RWPE2 (cell line): ENCODE measurements at places on chromosomes 6 and 20.

GRCh38 chr6:90021711-90022110, 127.4 kb downstream of the GJA10 start:
- no peak for DNase-seq

- no peak for DNase-seq
These were observed 33.2 kb upstream of the AKAP7 start for GRCh38 chr6:131101911-131102680.

GRCh38 chr20:37920270-37920669, 17.3 kb downstream of the VSTM2L start:
- peak; percentile 73 for DNase-seq

GRCh38 chr6:42140756-42141602, 1.4 kb downstream of the C6orf132 start:
- no peak for DNase-seq

GRCh38 chr6:17178326-17178725, 76.5 kb downstream of the STMND1 start:
- DNase-seq, result no peak

DNA sequence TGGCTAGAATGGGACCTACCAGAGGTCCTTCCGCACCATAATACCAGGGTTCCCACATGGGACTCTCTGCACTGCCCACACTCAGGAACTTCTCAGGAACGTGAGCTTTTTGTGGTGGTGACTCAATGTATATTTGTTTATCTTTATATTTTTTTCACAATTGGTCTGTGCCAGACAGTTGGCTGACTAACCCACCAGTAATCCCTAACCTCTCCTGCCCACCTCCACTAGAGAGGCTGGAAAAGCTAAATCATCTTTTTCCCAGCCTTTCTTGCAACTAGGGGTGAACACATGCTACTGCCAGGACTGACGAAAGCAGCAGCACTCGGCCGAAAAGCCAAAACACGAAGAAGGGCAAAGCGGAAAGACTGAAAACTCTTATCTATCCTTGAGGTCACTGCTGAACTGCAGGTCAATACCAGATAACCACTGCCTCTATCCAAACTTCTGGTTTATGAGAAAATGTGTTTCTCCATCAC, 112.9 kb downstream of the TRERF1 start:
- peak; percentile 75 for DNase-seq

DNA sequence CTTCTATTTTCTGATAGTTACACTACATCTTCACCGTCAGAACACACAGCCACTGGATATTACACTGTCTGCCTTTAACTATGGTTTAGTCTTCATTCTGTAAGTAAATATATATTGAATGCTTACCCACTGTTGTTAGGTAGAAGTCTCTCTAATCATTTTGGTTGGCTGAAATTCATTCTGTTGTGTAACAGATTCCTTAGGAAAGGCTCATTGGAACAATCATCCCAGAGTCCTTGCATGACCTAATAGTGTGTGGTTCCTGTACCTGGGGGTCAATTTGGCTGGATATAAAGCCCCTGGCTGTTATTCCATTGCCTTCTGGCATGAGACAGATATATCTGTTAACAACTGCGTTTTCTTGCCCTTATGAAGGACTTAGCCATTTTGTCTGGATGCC, 9.9 kb downstream of the BLOC1S5 start:
- DNase-seq, result no peak

GRCh38 chr6:135395136-135395535, 102.4 kb downstream of the AHI1 start:
- DNase-seq, result no peak

GRCh38 chr6:134316733-134317431, 1.0 kb downstream of the SGK1 start:
- no peak for DNase-seq

- DNase-seq, result no peak
These were observed 377.1 kb downstream of the BTBD9 start for GRCh38 chr6:38262609-38263008.

DNA sequence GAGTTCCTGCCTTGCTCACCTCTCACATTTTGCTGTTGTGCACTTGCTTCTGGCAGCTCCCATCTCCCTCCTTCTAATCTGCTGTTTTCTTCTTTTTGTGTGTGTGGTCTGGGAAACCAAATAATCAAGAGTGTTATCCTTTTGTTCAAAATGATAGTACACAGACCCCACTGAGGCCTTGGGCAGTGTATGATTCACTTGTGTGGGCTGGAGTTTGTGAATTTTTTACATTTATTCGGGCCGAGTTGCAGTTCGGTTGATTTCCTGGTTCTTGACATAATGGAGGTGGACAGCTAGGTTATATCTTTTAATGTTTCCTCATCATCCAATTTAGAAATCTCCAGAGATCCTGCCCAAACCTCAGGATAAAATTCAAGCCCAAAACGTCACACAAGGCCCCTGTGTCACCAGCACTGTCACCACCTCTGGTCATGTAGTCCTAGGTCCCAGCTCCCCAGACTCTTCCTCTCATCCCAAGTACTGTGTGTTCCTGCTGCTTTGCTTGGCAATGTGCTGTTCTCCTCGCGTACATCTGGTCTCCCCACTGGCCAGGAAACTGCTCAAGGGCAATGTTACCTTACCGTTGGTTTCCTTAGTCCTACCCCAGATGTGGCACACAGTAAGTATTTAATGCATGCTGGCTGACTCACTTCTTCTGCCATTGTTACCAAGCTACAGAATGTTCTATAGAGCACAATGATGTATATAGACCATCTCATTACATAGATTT, 55.7 kb upstream of the PHACTR2 start:
- DNase-seq, result no peak

GRCh38 chr6:147202516-147203310, 1.5 kb upstream of the STXBP5 start:
- DNase-seq, result peak; percentile 75

- no peak for DNase-seq
These were observed 7.1 kb downstream of the BAG6 start for GRCh38 chr6:31645325-31645724.

DNA sequence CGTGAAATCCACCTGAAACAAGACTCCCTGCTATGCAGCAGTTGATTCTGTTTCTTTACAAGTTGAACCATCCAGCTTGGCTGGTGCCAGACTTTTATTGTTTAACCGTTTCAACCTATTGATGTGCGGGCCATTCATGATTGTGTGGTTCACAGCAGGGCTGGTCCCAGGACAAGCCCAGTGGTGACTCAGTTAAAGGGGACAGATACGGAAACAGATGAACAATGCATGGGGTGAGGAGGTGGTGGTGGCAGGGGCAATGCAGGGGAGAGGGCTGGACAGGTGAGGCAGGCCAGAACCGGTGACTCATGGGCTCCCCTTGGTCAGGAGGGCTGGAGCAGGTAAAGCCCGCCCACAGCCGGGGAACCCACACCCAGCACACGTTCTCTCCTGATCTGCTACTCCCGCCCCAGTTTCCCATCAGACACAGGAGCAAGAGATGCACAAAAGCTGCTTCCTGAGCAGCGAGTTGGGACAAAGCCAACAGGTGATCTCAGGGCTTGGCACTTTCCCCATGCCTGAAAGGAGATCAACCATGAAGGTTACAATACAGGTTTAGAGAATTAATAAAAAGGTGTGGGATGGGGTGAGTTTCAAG, 232.2 kb downstream of the LY86 start:
- peak; percentile 95 for DNase-seq

GRCh38 chr6:77095936-77096627, 367.2 kb downstream of the HTR1B start:
- DNase-seq, result no peak

DNA sequence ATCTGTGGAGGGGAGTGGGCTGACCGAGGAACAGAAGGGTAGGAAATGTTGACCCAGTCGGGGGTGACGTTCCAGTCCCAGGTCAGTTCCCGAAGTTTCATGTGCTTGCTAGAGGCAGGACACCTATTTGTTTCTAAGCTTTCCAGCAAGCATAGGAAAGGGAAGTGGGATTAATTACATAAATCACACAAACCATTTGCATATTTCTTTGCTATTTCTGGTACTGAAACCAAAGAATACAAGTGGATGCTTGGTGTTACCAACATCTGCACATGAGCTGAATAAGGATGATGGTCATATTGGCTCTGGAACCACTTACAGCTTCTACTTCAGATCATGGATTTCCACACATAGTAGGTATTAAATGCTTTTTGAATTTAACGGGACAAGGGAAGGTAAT, 546.5 kb downstream of the PRKN start:
- no peak for DNase-seq

DNA sequence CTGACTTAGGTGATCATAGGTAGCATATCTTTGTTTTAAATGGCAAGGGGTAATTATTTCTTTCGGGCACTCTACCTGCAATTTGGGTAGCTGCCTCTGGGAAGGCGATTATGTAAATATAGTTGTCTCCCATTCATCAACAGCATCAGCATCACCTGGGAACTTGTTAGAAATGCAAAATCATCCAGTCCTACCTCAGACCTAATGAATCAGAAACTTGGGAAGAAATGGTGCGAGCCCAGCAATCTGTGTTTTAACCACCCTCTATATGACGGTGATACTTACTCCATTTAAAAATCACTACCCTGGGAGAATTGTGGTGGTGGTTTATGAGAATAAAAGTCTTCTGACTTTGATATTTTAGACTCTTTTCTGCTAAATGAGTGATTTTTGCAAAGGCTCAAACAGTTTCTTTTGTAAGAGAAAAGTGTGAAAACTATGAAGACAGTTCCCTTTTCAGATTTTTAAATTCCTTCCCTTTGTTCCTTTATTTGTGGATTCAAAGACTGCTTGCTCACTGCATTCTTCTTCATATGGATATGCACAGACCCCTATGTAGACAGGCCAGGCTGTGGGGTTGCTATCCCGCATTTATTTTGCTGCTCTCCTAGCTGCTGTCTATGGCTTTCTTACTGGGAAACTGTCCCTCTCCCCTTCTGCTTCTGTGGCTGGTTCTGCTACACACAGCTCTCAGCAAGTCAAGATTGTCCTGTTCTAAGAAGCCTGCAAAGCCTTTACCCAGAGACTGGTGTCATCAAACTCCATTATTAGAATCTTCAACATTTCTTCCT, 365.3 kb downstream of the RNF144B start:
- DNase-seq, result no peak

DNA sequence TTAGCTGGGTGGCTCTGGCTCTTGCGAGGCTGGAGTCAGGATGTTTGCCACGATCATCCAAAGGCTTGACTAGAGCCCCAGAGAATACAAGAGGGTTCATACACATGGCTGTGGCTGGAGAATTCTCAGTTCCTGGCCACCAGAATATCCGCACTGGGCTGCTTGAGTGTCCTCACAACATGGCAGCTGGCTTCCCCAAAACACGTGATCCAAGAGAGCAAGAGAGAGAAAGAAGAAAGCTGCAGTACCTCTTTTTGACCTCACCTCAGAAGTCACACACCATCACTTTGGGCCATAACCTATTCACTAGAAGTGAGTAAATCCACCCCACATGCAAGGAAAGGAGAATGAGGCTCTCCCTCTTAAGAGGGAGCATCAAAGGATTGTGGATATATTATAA, 21.5 kb upstream of the BPIFB1 start:
- peak; percentile 33 for DNase-seq

DNA sequence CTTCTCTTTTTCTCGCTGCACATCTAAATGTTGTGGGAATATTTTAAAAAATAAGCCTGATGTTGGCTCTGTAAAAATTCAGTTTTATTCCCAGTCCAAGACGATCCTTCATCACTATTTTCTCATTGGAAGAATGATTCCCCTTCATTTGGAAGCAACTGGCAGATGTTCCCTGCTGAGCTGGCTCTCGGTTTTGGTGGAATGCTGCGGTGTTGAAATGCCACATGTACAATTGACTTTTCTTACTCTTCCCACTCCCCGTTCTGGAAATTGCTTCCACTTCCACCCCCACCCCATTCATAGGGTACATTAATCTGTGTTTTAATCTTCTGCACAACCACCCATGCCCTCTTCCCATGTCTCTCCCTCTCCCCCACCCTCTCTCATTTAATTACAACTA, 496.3 kb upstream of the MAP3K7 start:
- no peak for DNase-seq

DNA sequence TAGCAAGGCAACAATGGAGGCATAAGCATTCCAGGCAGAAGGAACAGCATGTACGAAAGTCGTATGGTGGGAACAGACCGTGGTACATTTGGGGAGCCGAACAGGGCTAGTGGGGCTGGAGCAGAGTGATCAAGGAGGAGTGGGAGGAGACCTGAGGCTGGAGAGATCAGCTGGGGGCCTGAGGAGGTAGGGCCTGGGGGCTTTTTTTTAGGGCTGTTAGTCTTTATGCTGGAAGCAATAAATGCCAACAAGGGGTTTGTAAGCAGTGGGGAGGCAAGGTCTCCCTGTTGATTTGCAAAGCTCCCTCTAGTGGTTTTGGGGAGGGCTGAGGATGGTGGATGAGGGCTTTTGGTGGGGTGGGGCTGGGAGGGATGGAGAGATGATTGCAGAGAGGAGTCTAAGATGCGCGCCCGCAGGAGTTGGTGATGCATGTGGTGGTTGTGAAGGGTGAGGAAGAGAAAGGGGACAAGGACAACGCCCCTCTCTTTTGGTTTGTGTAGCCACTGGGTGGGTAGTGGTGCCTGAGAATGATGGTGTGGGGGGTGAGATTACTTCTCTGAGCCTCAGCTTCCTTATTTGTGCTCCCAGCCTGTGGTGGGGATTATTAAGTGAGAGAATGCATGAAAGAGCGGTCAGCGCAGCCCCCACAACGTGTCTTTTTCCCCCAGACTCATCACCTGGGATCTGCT, 74.1 kb upstream of the TOX2 start:
- DNase-seq, result peak; percentile 67

DNA sequence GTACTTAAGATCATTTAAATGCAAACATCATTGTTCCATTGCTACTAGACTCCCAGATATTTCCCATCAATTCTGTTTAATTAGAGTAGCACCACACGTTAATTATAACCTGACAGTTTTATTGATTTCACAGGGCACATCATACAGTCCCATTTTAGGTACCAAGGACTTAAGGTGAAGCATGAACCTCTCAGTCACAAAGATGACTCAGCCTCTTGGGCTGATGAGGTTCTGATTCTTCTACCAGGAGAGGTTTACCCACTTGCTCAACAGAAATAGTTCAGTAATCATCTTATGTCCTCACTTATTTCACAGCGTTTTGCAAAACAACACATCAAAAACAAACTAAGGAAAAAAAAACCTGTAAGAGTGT, 98.5 kb downstream of the HIVEP2 start:
- DNase-seq, result no peak

DNA sequence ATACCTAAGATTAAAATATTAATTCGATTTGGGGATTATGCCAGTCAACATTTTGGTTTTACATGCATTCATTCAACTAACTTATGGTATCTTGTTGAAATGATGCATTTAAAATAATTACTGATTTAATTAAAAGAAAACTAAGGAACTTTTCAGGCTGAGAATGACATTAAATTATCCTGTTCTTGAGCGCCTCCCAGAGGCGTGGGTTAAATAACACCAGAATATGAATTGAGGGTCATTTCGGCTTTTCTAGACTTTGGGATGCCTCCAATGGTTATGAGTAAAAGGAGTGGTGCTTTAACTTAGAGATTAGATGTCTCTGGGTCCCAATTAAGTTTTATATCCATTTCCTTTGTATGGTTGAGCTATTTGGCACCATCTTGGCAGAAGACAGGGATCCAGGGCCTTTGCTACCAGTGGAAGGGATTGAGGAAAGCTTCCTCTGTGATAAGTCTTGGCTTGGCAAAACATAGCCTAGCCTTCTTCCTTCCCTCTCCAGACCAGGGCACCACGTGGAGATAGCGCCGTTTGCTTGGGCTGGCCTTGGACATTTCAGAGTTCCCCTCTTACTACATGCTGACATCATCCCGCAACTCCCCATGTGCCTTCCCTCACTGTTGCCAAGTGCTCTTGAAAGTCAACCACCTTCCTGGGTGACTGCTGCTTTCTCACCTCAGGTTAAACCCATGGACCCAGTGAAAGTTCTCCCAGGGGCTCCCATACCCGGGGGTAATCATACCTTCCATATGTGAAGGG, 28.7 kb downstream of the GNAS start:
- no peak for DNase-seq
